ENCODE measurements at places on chromosomes 6 and 20.

DNA sequence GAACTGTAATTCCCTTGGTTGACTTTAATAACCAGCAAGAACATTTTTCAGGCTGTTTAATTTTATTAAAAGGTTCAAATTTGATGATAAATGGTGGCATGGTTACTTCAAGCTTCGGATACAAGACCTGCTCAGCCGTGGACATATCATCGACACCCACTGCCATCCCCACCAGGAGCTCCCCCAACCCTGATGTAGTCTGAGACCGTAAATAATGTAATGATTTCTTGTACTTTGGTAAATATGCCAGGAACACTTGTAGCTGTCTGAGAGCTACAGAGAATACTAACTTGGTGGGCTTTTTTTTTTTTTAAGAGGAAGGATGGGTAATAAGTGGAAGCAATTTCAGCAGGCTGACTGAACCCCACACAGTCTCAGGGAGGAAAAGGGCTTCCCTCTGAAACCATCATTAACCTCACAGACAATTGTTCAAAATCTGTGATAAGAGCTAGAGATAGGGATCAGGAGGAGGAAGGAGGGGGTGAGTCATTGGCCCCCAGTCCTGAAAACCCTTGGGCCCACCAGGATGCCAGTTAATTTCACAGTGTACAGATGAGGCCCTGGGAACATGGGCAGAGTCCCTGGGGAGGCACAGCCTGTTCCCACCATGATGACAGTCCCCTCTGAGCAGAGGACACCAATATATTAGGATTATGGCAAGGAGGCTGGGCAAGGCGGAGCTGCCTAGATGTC, 56.0 kb downstream of the APCDD1L start:
- DNase-seq, result no peak

DNA sequence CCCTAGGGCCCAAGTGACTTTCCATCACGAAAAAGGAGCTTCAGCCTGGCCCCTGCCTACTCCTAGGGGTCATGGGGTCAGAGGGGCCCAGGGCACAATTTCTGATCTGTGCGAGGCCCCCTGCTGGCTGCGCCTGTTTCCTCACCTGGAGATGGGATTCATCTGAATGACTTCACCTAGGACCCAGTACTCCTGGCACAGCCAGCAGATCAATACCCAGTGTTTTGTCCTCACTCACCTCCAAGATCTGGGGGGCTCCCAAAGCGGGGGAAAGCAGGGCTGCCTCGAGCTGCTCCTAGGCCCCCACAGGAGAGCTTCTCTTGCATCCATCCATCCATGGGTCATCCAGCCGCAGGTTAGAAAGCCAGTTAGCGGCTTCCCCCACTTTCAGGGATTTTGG, 33.8 kb downstream of the CD40 start:
- DNase-seq, result no peak

GRCh38 chr6:80769106-80769505, 662.6 kb downstream of the BCKDHB start:
- DNase-seq, result no peak

GRCh38 chr20:46264391-46265266, 43.7 kb downstream of the CDH22 start:
- no peak for DNase-seq

DNA sequence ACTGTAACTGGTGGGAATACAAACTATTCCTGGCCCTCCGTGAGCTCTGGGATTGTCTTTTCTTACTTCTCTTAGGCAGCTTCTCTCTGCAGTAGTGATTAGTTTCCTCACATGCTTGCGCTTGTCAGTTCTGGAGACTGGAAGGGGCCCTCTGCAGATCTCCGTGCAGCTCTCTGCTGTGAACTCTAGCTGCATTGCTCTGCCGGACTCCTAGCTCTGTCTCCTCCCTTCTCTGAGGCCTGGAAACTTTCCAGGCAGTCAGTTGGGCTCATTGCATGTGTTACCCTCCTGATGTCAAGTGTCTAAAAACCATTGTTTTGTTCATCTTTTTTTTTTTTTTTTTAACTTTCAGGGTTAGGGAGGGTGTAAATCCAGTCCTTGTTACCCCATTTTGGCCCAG, 102.3 kb downstream of the CTNNBL1 start:
- DNase-seq, result no peak

- no peak for DNase-seq
These were observed 75.9 kb upstream of the MYL9 start for GRCh38 chr20:36465109-36466080.

GRCh38 chr6:23633996-23634395, 492.0 kb upstream of the NRSN1 start:
- DNase-seq, result peak; percentile 34

GRCh38 chr6:125175466-125176048, 22.0 kb downstream of the TPD52L1 start:
- no peak for DNase-seq
